Heart right ventricle (tissue), 16 donors: ENCODE measurements at places on chromosomes 16 and 17. TPM values are rescaled to one million over a fixed set of nuclear protein-coding genes. Genes with fewer than 3 reads are reported as not detected.

- no peak for DNase-seq
Measured at GRCh38 chr17:49494399-49494985, 601 bp upstream of the NGFR start.

DNA sequence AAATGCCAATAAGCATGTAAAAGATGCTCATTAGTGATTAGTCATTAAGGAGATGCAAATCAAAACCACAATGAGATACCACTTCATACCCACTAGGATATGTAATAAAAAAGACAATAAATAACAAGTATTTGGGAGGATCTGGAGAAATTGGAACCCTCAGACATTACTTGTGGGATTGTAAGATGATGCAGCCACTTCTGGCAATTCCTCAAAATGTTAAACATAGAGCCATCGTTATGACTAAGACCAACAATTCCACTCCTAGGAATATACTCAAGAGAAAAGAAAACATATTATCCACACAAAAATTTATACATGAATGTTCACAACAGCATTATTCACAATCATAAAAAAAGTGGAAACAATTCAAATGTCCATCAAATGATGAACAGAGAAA, 336.2 kb upstream of the PMFBP1 start:
- no peak for DNase-seq

DNA sequence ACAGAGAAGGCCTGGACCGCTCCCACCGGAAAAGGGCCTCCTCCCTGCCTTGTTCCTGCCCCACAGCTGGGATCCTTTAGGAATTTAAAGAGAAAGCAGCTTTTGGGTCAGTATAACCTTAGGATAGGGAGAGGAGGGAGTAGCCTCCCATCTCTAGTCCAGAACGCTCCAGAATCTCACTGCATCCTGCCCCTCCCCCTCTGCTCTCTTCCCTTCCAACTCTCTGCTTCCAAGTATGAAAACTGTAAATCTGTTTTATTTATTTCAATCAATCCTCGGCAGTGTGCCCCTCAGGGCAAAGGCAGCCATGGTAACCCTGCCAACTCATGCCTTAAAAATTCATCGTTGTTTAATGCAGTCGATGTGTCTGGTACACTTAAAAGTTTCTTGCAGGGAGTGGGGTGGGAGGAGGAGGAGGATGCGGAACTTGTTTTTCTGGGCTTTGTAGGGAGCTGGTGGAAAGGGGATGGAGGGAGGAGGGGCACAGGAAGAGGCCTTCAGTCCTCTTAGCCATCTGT, 21.2 kb upstream of the MTSS2 start:
- no peak for DNase-seq

GRCh38 chr16:89349947-89350633, 132.6 kb downstream of the ZNF778 start:
- DNase-seq: no peak

DNA sequence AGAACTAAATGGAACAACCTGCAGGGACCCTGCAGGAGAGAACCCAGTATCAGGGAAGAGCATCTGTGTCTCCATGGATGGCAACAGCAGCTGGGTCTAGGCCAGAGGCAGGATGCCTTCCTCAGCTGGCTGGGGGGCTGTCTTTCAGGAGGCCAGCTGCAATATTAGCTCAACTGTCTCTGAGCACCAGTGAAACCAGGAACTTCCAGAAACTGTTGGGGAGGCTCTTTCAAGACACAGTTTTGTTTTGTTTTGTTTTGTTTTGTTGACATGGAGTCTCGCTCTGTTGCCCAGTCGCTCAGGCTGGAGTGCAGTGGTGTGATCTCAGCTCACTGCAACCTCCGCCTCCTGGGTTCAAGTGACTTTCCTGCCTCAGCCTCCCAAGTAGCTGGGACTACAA, 7.6 kb downstream of the GPR142 start:
- no peak for DNase-seq

- peak; percentile 62 for DNase-seq
Measured at GRCh38 chr16:31215287-31216162, 1.4 kb downstream of the PYDC1 start.

- no peak for DNase-seq
Measured at GRCh38 chr16:5907544-5907943, 809.9 kb upstream of the EEF2KMT start.

- DNase-seq: no peak
Measured at GRCh38 chr16:77657016-77657415, 65.3 kb upstream of the NUDT7 start.

- DNase-seq: peak; percentile 65
Measured at GRCh38 chr17:40317345-40317873, 8.4 kb downstream of the RARA start.

DNA sequence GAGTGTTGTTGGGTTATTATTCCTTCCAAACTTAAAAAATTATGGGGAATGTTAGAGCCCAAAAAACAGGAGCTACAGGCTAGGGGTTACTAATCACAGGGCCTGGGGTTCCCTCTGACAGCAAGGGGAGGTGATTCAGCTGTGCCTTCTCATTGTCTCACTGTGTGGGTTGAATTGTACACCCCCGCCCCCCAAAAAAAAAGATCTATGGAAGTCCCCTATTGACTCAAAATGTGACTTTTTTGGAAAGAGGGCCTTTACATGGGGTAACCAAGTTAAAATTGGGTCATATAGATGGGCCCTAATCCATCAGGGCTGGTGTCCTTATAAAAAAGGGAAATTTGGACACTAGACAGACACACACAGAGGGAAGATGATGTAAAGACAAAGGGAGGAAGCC, 190.2 kb downstream of the SOX9 start:
- DNase-seq: no peak

DNA sequence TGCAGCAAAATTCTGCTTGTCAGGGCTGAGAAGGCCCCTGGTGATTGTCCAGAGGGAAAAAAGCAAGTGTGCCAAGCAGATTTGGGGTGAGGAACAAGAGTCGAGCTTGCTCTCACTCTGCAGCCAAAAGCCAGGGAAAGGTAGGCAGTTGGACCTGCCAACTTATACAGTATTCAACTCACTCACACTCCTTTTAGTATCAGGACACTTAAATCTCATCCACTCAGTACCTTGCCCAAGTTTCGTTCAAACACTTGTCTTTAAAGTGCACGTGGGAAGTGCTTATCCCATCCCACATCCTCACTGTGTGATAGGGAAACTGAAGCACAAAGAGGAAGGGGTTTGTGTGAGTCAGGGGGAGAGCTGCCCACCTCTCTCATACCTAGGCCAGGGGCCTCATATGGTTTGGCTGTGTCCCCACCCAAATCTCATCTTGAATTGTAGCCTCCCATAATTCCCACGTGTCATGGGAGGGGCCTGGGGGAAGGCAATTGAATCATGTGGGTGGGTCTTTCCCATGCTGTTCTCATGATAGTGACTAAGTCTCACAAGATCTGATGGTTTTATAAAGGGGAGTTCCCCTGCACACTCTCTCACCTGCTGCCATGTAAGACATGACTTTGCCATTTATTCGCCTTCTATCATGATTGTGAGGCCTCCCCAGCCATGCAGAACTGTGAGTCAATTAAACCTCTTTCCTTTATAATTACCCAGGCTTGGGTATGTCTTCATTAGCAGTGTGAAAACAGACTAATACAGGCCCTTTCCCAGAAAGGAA, 25.6 kb upstream of the CES5A start:
- DNase-seq: no peak

DNA sequence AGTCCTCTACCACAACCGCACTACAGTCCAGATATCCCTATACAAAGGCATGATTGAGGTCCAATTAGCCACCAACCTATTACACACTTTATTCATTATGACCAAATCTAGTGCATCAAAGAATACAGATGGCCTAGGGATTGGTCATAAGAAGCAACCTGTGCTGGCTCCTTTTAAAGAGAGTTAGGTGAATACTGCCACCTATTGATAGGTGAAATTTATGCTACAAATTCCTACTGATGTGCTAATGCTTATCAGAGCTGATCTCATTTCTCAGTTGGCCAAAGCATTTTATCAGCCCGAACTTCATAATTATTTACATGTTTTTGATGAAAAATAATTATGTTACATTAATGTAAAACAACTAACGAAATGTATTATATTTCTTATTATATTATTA, 166.3 kb downstream of the ANKFN1 start:
- no peak for DNase-seq

The GCGR gene
- 0.03 TPM for polyA plus RNA-seq

The ESRP2 gene
- polyA plus RNA-seq: 0.66 TPM

The GALK1 gene
- 44.6 TPM for polyA plus RNA-seq

The SLC6A2 gene
- polyA plus RNA-seq: not detected
